ENCODE measurements at places on chromosomes 6 and 20. TPM values are rescaled to one million over a fixed set of nuclear protein-coding genes. Genes with fewer than 3 reads are reported as not detected.

The TMEM239 gene
- polyA plus RNA-seq = not detected

The SYNGAP1 gene
- 8.3 TPM for polyA plus RNA-seq

DNA sequence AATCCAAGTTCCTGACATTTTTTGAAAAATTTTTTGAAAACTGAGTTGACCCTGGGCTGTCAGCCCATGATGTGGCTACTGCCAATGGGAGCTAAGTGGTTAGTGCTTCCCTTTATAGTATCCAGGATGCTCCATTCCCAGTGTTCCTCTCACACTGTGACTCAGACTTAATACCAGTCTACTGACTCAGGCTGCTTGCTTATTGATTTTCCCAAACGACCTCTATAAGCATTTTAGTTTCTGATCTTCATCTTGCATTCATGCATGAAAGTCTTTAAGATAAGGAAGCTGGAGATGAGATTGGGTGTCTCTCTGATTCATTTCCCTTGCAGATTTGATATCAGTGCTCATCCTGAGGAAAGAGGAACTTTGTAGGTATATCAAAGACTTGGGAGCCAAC lies 560.0 kb downstream of the TBC1D32 start:
- DNase-seq = no peak

The LY6G5C gene
- polyA plus RNA-seq = 2.4 TPM

DNA sequence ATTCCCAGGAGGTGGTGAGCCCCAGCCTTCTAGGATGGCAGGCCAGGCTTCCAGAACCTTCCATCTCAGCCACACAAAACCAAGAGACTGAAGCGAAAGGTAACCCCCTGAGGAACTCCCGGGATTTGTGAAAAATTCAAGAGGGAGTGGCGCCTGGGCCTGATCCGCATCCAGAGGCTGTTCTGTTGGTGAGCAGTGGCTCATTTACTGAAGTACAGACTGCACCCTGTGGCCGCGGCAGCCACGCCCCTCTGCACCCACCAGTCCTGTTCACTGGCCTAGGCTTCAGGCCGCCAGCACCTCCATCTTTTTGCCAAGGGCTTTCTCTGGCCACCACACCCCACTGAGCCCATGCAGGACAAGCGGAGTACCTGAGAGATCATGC lies 79.1 kb upstream of the PTPN1 start:
- no peak for DNase-seq

The SLC35F1 gene
- 0.31 TPM for polyA plus RNA-seq

DNA sequence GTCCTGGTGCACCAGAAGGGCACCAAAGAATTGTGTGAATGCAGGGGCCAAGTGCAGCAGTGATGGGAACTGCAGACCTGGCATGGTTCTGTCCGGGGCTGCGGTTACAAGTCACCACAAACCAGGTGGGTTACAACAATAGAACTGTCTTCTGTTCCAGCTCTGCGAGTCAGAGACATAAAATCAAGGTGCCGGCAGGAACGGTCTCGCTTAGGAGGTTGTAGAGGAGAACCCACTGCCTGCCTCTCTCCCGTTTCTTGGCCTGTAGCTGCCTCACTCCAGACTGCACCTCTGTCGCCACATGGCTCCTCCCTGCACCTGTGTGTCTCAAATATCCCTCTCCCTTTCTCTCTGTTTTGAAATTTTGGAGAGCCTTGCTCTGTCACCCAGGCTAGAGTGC lies 143.3 kb downstream of the TAF4 start:
- no peak for DNase-seq

DNA sequence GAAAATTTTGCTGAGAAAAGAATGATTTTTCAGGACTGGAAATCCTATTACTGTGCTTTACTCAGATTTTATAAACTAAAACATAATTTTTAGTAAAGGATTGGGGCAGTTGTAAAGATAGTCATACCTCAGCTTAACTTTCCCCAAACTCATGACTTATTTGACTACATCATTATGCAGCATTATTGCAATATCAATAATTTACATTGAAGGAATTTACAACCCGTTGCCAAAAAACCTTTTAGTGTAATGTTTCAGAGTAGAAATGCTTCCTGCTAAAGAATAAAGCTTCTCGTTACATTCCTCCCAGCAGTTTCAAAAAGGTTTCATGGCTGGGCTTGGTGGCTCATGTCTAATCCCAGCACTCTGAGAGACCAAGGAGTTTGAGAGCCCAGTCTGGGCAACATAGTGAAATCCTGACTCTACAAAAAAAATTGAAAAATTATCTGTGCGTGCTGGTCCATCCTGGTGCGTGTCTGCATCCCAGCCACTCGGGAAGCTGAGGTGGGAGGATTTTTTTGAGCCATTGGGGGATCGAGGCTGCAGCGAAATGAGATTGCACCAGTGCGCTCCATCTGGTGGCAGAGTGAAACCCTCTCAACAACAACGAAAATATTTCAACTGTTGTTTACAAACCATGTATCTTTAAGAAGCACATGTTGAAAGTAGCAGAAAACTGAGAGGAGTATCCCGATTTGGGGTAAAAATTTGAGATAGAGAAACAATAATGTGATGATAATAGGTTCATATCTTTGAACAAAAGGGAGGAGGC lies 4.4 kb downstream of the AMD1 start:
- no peak for DNase-seq

GRCh38 chr6:16632101-16632500 lies 129.2 kb downstream of the ATXN1 start:
- no peak for DNase-seq

The STX11 gene
- polyA plus RNA-seq = 1.1 TPM

The LY6G6F gene
- polyA plus RNA-seq = not detected

- DNase-seq = no peak
Measured at GRCh38 chr20:19349879-19350278, 137.4 kb downstream of the SLC24A3 start.

DNA sequence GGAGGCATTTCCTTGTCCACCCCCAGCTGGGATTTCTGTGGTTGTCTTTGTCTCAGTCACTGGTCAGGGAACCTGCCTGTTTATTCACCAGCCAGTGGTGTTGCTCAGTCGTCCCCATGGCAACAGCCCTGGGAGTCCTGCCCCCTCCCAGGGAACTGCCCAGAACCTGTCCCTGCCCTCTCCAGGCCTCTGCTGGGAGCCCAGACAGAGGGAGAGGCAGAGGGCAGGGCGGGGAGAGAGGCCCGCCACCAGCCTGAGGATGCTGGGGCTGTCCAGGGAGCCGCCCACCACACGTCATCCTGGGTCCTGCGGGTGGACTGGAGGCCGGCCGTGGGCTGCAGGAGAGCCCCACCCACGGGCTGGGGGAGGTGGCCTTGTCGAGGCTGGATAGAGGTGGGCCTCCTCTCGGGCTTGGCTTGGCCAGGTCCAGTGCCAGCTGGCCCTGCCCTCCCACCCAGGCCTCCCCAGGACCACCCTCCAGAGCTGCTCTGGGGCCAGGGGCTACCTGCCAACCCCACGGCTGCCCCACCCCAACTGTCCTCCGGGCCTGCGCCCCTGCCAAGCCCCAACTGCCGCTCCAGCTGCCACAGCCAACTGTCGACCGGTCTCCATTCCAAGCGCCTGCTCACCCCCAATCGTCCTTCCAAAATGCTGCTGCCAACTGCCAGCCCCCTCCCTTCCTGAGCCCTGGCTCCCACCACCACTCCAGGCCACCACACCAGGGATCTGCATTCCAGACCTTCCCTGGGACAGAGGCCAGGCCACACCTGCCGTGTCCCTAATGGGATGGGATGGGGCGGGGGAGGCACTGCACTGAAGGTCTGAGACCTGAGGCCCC lies 4.2 kb upstream of the ZBTB46 start:
- DNase-seq = peak; percentile 90

DNA sequence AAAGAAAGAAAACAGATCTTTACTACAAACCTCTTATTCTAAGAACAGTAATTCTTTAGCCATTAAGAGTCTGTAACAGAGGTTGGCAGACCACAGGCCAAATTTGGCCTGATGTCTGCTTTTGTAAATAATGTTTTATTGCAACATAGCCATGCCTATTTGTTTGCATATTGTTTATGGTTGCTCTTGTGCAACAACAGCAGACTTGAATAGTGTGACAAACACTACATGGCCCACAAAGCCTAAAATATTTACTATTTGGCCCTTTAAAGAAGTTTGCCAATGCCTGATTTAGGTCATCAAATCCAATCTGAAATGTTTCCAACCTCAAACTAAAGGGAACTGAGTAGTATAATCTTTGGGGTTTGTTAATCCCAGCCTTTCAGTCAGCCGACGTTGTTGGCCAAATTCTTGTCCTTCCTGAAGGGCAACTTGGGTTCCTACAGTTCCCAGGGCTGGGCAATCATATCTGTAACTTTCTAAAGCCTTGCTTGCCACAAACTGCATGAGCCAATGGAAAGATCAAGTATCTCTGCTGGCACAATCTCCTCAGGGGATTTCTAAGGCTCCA lies 33.9 kb upstream of the TBC1D20 start:
- DNase-seq = no peak

DNA sequence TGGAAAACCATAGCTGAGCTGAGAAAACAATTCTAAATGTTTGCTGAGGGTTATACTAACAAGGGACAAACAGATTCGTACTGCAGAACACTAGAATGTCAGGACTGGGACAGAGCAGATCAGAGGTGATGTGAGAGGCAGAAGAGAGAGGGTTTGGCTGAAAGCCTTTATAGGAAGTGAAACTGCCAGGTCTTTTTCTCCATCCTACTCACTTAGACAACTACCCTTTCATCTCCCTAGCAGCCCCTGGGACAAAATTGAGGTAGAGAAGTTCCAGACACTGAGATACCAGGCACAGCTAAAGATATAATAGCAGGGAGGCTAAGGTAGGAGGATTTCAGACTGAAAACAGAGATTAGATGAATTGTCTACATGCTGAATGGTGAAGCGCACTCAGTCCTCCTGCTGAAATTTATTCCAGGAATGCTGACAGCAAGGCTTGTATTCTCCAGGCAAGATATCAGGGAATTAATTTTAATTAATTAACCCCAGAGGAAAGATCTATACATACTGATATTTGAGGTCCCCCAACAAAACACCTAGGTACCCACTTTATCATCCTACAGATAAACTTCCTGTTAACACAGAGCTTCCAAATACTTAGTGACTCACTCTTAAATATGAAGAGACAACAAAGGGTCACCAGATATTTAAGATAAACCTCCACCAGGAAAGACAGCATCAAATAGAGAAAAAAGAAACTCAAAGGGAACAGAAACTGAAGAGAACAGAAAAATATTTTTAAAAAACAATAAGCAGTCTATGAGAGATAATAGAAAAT lies 12.6 kb upstream of the EIF2S2 start:
- no peak for DNase-seq
